ENCODE measurements at places on chromosomes 7 and 10.

- no peak for DNase-seq
These were observed 26.8 kb upstream of the FBXW4 start for GRCh38 chr10:101721806-101722205.

DNA sequence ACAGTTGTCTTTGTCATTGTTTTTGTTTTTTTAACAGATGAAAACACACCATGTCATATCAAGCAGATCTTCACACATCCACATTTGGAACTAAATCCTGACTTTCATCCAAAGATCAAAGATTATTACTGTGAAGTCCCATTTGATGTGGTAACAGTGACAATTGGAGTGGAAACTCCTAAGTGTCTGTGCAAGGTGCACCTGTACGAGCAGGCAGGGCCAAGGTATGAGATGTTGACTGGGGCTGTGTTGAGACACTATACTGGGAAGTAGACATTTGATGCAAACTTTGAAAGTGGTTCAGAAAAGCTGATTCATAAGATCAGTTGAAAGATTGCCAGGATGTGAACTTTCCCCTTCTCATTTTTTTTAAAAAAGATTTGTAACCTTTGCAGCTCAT, 152.3 kb downstream of the CPED1 start:
- no peak for DNase-seq

- DNase-seq: no peak
These were observed 167.7 kb downstream of the GFRA1 start for GRCh38 chr10:116105264-116105663.

DNA sequence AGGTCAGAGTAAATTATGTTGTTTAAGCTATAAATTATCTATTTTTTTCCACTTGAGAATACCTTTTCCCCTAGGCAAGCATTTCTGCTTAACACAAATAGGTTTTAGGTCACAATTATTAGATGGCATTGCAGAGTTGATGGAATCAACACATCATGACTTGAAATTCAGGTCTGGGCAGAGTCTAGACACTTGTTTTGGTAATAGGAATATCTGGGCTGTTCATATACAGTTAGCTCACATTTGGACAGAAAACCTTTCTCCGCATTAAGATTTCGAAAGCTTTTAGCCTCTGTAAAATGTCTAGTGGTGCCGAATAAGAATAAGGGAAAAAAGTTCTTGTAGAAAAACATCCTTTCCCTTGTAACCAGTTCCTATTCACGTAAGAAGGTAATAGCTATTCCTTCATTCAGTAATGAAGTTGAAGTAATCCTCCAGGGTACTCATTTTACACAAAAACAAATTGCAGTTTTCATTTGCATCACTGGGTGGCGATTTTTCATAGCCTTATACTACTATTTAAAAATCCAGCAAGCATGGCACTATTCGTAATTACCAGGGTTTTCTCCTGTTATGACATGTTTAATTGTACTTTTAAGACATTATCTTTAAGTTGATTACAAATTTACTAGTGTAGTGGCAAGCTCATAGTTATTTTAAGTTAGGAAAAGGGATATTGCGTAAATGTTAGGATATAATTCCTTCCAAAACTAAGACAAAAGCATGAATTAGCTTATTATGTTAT, 37.0 kb downstream of the RPA3 start:
- peak; percentile 87 for DNase-seq

DNA sequence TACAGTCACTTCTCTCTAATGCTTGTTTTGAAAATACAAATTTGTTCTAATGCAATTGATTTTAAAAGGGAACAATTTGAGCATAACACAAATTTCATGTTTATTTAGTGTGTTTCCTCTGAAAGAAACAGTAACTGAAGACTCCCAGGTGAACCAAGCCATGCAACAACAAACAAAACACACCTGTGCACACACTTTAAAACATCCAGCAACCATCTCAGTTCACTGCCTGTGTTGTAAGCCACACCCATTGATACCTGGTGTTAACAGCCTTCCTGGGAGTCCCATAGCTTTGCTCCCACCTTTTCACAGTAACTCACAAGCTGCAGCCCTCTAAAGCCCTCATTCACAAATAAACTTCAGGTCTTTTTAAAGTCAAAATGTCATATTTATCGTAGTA, 89.3 kb downstream of the DOCK4 start:
- DNase-seq: no peak

- peak; percentile 85 for DNase-seq
These were observed 30.6 kb upstream of the GALNTL5 start for GRCh38 chr7:151925446-151926335.
